Natural killer cell (primary cell): ENCODE measurements at places on chromosomes 1 and 21. TPM values are rescaled to one million over a fixed set of nuclear protein-coding genes. Genes with fewer than 3 reads are reported as not detected.

LCE3D gene
- total RNA-seq: not detected

- no peak within 1 kb of the TSS for H3K4me3 ChIP-seq
- H3K36me3 ChIP-seq: no peaks in the 10 kb centered on the region
- no peak within 1 kb of the TSS for H3K27ac ChIP-seq
- H3K4me1 ChIP-seq: peaks cover 23% of the 10 kb centered on the region
- H3K27me3 ChIP-seq: no peaks in the 10 kb centered on the region
- DNase-seq: no peak
Measured at GRCh38 chr1:1914971-1915692, at the start of gene CALML6. Gene CALML6, plus strand, starts transcription at chr1:1915260. Its CDS starts 21 bp downstream, at chr1:1915281.

GRCh38 chr21:28447462-28447861 is 545.2 kb downstream of the LTN1 start:
- H3K36me3 ChIP-seq: no peaks in the 10 kb centered on the region
- no peaks in the 10 kb centered on the region for H3K4me1 ChIP-seq
- no peaks in the 10 kb centered on the region for H3K27me3 ChIP-seq
- no peak for DNase-seq
- no peak overlapping the region for H3K27ac ChIP-seq

DNA sequence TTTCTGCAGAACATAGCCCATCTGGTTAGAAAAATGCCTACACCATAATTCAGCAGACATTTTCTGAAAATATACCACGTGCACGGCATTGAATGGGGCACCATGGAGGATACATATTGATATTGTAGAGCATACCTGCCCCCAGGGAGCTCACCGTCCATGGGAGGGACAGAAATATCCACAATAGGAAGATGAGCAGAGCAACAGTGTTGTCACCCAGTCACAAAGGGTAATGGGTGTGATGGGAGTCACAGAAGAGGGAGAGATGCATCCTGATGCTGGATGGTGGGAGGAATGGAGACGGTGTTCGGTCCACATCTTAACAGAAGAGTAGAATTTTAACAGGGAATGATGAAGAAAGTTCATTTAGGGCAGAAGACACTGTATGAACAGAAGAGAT is 51.4 kb downstream of the ATP1A1 start:
- no peaks in the 10 kb centered on the region for H3K27me3 ChIP-seq
- H3K36me3 ChIP-seq: no peaks in the 10 kb centered on the region
- no peak overlapping the region for H3K4me3 ChIP-seq
- no peak overlapping the region for H3K27ac ChIP-seq
- peaks cover under 1% of the 10 kb centered on the region for H3K4me1 ChIP-seq
- no peak for DNase-seq

GPR89A gene
- total RNA-seq: 31.9 TPM

DNA sequence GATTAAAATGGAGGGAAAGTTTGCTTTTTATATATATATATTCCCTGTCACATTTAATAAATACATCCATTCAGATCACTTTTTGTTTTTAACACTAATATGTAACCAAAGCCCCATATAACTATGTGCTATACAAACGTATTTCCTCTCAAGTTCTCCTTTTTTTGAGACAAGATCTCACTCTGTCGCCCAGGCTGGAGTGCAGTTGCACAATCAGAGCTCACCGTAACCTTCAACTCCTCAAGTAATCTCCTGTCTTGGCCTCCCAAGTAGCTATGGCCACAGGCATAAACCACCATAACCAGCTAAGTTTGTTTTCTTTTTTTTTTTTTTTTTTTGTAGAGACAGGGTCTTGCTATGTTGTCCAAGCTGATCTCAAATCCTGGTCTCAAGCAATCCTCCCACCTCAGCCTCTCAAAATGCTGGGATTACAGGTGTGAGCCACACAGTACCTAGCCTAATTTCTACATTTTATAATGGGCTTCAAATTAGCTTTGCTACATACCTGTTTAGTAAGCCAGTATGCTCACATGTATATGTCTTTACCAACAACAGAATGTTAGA is 120.0 kb downstream of the TGFBR3 start:
- no peak overlapping the region for H3K4me3 ChIP-seq
- H3K4me1 ChIP-seq: peaks cover 17% of the 10 kb centered on the region
- no peak for DNase-seq
- no peaks in the 10 kb centered on the region for H3K27me3 ChIP-seq
- H3K27ac ChIP-seq: no peak overlapping the region

PPM1J gene
- total RNA-seq: not detected

DNA sequence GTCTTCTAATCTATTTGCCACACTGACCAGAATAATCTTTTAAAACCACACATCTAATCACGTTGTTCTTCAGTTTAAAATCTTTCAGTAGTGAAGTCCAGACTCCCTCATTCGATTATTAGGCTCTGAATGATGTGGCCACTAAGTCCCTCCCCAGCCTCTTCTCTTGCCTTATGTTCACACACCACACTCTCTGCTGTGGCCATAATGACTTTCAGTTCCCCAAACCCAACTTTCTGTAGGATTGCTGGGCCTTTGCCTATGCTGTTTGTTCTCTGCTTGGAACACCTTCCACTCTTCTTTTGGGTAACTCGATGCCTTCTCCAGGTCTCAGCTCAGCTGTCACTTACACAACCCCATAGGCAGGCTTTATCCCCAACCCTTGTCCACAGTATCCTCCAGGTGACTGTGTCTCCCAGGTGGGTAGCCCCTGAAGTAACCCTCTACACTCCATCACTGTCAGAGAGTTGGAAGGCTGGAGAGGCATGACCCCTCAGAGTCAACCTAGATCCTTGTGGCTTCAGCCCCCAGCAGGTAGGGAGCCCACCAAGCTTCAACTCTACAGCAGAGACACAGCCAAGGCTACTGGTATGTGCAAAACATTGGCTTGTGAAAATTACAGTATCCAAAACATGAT is 8.4 kb upstream of the SLC37A1 start:
- no peak overlapping the region for H3K4me3 ChIP-seq
- peaks cover 8% of the 10 kb centered on the region for H3K4me1 ChIP-seq
- no peaks in the 10 kb centered on the region for H3K36me3 ChIP-seq
- no peak for DNase-seq
- H3K27me3 ChIP-seq: no peaks in the 10 kb centered on the region
